ENCODE measurements at places on chromosomes 1 and 21.

GRCh38 chr1:56625819-56626440 lies 19.2 kb upstream of the PRKAA2 start:
- H3K27ac ChIP-seq, result no peak overlapping the region
- H3K4me1 ChIP-seq, result no peaks in the 10 kb centered on the region
- no peak for DNase-seq
- H3K27me3 ChIP-seq, result no peaks in the 10 kb centered on the region
- H3K4me3 ChIP-seq, result no peak overlapping the region

GRCh38 chr1:143735764-143736461 lies 235.9 kb downstream of the FAM72C start:
- H3K4me1 ChIP-seq, result no peaks in the 10 kb centered on the region
- DNase-seq, result no peak
- no peaks in the 10 kb centered on the region for H3K36me3 ChIP-seq
- no peak overlapping the region for H3K4me3 ChIP-seq
- no peak overlapping the region for H3K27ac ChIP-seq

GRCh38 chr1:87388411-87388810 lies 59.7 kb downstream of the LMO4 start:
- no peak for DNase-seq
- H3K36me3 ChIP-seq, result no peaks in the 10 kb centered on the region
- H3K4me1 ChIP-seq, result no peaks in the 10 kb centered on the region
- no peak overlapping the region for H3K4me3 ChIP-seq
- no peak overlapping the region for H3K27ac ChIP-seq

- no peaks in the 10 kb centered on the region for H3K36me3 ChIP-seq
- no peaks in the 10 kb centered on the region for H3K4me1 ChIP-seq
- no peaks in the 10 kb centered on the region for H3K27me3 ChIP-seq
Measured at GRCh38 chr1:19309123-19309813, 2.7 kb downstream of the AKR7A2 start.

DNA sequence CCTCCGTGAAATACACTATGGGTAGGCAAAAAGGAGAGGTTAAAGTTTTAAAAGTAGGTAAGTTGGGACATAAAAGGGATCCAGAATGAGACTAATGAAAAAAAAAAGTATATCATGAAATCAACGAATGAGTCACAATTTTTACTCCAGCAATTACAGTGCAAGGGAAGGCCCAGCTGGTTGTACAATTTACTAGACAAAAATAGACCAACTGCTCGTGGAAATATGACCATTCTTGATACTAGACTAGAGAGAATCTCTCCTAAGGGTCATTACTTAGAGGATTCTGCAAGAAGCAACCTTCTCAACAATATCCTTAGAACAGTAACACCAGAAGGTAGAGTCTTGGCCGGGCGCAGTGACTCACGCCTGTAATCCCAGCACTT lies 55.1 kb upstream of the EFHD2 start:
- H3K4me1 ChIP-seq, result no peaks in the 10 kb centered on the region
- no peaks in the 10 kb centered on the region for H3K27me3 ChIP-seq
- no peak overlapping the region for H3K27ac ChIP-seq
- DNase-seq, result no peak
- no peak overlapping the region for H3K4me3 ChIP-seq
- no peaks in the 10 kb centered on the region for H3K36me3 ChIP-seq

Data from aorta (tissue), 5 donors.